Fibroblast of lung (primary cell): ENCODE measurements at places on chromosomes 5 and 9. TPM values are rescaled to one million over a fixed set of nuclear protein-coding genes. Genes with fewer than 3 reads are reported as not detected.

Gene CDH9
- not detected in 2 replicates for total RNA-seq

Gene CDH6
- total RNA-seq: 9.8 and 10.4 TPM in 2 replicates

Gene EPB41L4B
- total RNA-seq: 1.5 and 2.8 TPM in 2 replicates

Gene TMC1
- total RNA-seq: 0.33 TPM in 1 of 2 replicates, not detected in the other

Gene PRSS3
- 0.26 and 0.33 TPM in 2 replicates for total RNA-seq

Gene ENTPD2
- under 0.01 TPM in 2 replicates for total RNA-seq

Gene UBAC1
- total RNA-seq: 29.0 and 30.6 TPM in 2 replicates

Gene IL17B
- total RNA-seq: not detected in 2 replicates

Gene PLPP7
- 8.2 and 9.4 TPM in 2 replicates for total RNA-seq

Gene WHRN
- 0.51 and 1.8 TPM in 2 replicates for total RNA-seq

Gene PLCXD3
- 0.26 and 1.3 TPM in 2 replicates for total RNA-seq

Gene SAXO1
- total RNA-seq: under 0.01 and 0.17 TPM in 2 replicates

Gene HBEGF
- 1.8 TPM in 2 replicates for total RNA-seq

Gene WWC1
- 2.5 and 4.9 TPM in 2 replicates for total RNA-seq

Gene CYFIP2
- 16.4 and 27.6 TPM in 2 replicates for total RNA-seq

Gene CACNA1B
- under 0.01 and 0.17 TPM in 2 replicates for total RNA-seq

Gene FAM53C
- 36.0 and 44.9 TPM in 2 replicates for total RNA-seq

Gene SIT1
- total RNA-seq: 0.17 TPM in 1 of 2 replicates, not detected in the other

Gene CCL28
- total RNA-seq: 2.0 and 2.8 TPM in 2 replicates

Gene MGAT1
- total RNA-seq: 55.2 and 72.5 TPM in 2 replicates

Gene UGCG
- total RNA-seq: 90.7 and 143 TPM in 2 replicates

Gene SMAD5
- 43.4 and 44.3 TPM in 2 replicates for total RNA-seq

Gene HRH2
- total RNA-seq: not detected in 2 replicates

Gene PCDHGB1
- 3.1 and 4.3 TPM in 2 replicates for total RNA-seq

Gene PRLR
- 0.33 TPM in 1 of 2 replicates, not detected in the other for total RNA-seq

Gene OTP
- not detected in 2 replicates for total RNA-seq

Gene CKMT2
- 8.0 and 19.3 TPM in 2 replicates for total RNA-seq

Gene INSL4
- not detected in 2 replicates for total RNA-seq

Gene ZFP2
- total RNA-seq: 1.5 and 2.8 TPM in 2 replicates

Gene DEPDC1B
- 2.1 and 2.5 TPM in 2 replicates for total RNA-seq

Gene ADGRD2
- total RNA-seq: not detected in 2 replicates

Gene PCDHA5
- total RNA-seq: 0.33 TPM in 1 of 2 replicates, not detected in the other

Gene LHX6
- not detected in 2 replicates for total RNA-seq

Gene SLC34A3
- total RNA-seq: not detected in 2 replicates

Gene CCIN
- total RNA-seq: 1.0 and 1.3 TPM in 2 replicates

Gene RALGPS1
- 5.1 and 5.9 TPM in 2 replicates for total RNA-seq

Gene PLAC8L1
- total RNA-seq: not detected in 2 replicates

Gene SAPCD2
- 0.26 and 2.8 TPM in 2 replicates for total RNA-seq

Gene C6
- 0.26 TPM in 1 of 2 replicates, not detected in the other for total RNA-seq

Gene DNM1
- 11.8 and 30.4 TPM in 2 replicates for total RNA-seq

Gene PCDHGA11
- 5.9 and 8.6 TPM in 2 replicates for total RNA-seq

Gene IL5
- total RNA-seq: not detected in 2 replicates

Gene NR2F1-AS1
- 33.6 and 44.6 TPM in 2 replicates for total RNA-seq

Gene LECT2
- total RNA-seq: not detected in 2 replicates

Gene WDR38
- not detected in 2 replicates for total RNA-seq

Gene IL3
- not detected in 2 replicates for total RNA-seq

Gene HRCT1
- total RNA-seq: 0.26 and 1.2 TPM in 2 replicates

Gene NTNG2
- 0.77 and 2.1 TPM in 2 replicates for total RNA-seq

Gene VAV2
- total RNA-seq: 15.2 and 17.7 TPM in 2 replicates

Gene NR5A1
- total RNA-seq: not detected in 2 replicates

Gene PAX5
- not detected in 2 replicates for total RNA-seq

Gene ZNG1A
- 17.7 and 23.4 TPM in 2 replicates for total RNA-seq
